ENCODE measurements at places on chromosomes 12 and 14.

GRCh38 chr12:81644503-81644902 lies 114.6 kb downstream of the PPFIA2 start:
- no peak for DNase-seq

DNA sequence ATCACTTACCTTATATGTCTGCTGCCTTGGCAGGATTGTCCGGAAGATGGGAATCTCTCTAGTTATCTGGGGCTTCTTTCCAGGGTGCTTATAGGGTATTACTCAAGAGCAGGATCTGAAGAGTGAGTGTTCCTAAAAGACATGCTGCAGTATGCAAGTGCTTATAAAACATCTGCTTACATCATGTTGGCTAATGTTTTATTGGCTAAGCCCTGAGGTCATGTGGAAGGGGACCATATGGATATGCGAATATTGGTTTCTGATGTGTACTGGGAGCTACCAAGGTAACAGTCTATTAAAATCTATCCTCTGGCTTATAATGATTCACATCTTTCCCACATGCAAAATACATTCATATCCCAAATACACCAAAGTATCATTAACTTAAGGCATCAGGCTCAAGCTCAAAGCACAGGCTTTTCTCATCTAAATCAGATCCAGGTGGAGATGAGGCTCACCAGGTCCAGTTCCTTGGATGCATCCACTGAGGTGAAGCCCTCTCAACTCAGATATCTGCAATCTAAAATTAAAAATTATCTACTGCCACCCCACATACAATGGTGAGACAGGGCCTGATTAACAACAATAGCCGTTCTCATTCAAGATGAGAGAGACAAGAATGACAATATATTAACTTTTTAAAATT lies 29.8 kb downstream of the LRRIQ1 start:
- DNase-seq = no peak

DNA sequence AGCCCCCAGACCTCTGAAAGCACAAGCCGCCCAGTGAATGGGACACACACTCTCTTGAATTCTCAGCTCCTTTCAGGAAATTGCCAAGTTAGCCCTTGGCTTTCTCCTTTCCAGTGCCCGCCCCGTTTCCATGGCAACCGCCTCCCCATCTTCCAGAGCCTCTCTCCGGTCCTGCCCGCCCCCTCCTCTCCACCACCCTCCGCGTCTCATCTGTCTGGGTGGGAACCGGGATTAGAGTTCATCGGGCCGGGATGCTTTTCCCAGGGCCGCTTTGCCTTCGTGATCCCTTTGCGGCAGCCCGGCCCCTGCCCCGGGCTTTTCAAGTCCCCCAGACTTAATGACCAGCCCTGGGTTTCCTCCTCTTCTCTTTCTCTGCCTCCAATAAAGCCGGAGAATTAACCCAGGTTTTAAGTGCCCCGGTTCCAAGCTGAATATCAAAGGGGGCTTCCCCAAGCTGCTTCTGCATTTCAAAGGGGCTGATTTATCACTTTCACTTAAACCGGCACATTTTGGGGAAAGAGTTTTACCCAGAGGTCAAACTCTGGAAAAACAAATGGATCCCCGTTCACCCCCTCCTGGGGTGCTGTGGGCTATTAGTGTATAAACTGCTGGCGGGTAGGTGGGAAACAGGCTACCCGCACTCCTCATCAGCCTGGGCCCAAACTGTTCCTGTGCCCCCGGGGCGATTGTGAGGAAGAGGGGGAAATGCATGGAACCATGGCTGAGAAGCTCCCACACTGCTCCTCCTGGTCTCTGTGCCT lies 101.7 kb downstream of the ZFP36L1 start:
- no peak for DNase-seq

DNA sequence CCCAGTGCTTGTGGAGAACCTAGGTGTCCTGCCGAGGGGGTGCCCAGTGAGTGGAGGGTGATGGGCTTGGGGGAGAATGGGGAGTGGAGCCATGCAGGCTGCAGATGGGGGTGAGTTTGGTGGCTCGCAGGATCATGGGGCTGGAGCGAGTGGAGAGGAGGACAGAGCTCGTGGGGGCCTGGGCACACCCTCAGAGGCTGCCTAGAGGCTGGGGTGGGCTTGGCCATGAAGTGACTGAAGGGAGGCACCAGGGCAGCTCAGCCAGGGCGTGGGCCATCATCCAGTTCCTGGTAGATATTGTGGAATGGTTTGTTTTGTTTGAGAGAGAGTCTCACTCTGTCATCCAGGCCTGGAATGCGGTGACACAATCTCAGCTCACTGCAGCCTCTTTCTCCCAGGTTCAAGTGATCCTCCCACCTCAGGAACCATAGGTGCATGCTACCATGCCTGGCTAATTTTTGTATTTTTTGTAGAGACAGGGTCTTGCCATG lies 43.4 kb upstream of the AMN start:
- no peak for DNase-seq

DNA sequence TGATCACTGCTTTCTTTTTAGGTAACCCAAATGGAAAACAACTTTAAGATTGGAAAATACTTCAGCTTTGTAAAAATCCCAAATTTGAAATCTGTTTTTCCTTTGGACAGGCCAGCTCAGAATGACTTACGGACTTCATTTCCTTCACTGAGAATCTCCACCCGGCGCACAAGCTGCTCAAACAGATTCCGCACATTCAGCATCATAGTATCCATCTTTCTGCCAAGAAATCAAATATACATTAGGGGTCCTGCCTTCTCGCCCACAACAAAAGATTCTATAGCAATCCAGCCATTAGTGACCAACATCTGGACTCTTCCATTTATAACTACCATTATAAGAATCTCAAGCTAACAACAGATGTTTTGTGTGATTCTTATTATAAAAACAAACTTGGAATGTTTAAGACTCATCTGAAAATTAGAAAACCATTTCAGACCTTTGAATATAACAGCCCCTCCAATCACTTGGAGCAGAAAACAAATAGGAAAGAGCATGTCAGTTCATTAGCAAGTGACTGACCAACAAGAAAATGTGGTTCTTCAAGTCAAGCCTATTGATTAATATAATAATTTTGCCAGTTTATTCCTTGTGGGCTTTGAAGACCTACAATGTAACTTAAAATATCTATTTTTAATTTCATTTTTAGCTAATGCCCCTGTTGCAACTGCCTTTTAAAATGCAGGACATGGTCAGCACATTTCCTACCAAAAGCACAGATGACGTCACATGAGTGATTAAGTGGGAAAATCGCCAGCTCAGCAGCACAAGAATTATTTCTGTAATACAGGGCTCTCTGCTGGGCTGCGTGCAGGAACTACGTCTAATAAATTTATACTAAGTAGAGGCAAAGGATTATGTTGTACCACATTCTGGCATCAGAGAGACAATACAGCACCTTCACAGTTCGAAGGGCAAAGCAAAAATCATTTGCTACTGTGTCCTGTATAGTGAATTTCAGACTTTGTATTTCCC lies 8.5 kb downstream of the RACGAP1 start:
- no peak for DNase-seq

DNA sequence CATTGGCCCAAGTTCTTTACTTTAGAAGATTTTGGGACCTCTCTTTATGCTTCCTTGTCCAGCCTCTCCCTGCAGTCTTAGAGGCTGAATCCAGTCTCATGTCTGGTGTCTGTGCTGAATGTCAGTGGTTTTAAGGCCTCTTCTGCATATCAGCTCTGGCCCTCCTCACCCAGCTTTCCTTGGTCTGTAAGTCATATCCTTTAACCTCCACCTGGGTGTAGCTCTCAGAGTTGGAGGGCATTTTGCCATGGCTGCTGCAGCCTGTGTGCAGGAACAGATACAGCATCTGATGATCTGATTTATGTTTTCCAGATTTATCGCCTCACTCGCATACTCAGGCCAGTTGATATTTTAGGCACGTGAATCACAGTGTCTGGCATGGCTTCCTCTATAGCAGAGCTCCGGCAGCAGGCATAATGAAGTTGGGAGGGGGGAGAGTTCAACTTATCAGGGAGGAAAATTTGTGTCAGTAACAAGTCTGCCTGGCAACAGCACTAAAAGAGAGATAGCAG lies 335.0 kb downstream of the PCNX1 start:
- no peak for DNase-seq

DNA sequence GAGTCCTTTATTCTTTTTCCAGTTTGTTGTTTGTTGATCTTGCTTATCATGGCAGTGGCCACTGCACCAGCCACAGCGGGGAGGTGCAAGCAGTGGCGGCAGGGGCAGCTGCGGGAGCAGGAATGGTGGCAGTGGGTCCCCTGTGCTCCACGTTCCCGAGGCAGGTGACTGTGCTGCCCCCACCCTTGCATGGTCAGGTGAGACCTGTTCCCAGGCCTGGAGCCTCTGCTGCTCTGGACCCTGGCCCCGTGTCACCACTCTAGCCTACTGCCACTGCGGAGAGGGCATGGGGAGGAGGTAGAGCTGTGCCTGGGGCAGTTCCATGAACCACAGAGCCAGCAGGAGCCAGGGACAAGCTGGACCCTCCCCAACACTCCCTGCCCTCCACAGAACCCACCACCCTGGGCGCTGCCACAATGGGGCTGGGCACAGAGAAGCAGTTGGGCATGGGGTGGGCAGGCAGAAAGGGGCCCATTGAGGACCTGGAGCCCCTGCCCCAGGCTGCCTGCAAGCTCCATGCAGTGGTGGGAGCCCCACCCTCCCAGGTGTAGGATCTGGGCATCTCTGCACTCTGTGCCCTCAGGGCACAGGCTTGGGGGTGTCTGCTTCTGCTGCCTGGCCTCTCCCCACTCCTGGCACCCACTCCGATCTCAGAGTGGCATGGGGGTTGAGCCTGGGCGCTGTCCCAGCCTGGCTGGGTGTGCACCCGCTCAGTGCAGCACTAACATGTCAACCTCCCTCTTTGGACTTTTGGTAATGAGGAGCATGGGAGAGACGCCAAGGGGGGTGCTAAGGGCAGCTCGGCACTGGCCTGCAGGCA lies 23.1 kb upstream of the WDR20 start:
- DNase-seq = no peak

DNA sequence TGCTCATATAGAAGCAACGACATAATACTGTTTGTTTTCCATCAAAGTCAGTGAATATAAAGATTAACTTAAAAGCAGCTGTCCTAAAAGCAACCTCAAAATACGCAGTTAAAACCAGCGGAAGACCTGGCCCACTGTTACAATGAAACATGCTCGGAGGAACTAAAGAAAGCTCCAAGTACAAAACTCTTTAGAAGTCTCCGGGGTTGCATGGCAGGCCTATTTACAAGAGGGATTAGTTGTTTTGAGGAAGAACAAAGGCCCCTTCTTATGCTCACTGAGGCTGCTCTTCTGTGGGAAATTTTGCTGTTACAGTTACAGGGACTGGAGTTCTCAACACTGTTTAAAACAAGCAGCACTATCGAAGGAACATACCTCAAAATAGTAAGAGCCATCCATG lies 75.9 kb upstream of the C12orf71 start:
- no peak for DNase-seq

DNA sequence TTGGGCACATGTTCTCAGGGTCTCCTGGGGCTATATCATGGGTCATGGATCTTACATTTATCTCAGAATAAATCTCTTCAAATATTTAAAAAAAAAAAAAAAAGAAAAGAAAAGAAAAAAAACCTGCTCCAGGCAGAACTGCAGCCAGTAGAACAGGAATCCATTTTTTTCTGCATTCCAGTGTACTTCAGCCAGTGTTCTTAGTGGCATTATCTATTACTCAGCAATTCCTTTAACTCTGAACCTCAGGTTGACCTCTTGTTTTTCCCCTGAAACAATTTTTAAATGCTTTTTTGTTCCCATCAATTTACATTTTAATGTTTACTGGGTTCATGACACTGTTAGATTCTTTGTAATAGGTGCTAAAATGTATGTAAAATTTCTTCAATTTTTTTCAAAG lies 66.7 kb upstream of the STXBP6 start:
- DNase-seq = no peak
